ENCODE measurements at places on chromosomes 5 and 9. TPM values are rescaled to one million over a fixed set of nuclear protein-coding genes. Genes with fewer than 3 reads are reported as not detected.

- no peak for DNase-seq
Observed at GRCh38 chr5:132074772-132075718, 1.5 kb downstream of the CSF2 start.

DNA sequence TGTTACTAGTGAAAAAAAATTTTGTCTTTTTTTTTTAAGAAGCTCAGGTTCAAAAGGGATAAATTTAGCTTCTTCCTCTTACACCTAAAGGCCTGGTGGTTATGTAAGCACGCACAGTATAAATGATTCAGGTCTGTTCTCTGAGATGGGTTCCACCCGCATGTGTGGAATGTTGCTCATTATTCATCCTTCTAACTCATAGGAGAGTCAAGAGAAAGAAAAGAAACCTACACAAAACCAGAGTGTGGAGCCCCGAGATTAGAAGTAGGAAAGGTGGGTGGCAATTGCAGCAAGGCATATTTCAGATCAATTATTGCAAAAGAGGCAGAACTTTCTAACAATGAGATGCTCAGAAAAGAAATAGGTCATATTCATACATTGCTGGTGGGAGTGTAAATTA is 13.5 kb downstream of the PLAC8L1 start:
- no peak for DNase-seq

DNA sequence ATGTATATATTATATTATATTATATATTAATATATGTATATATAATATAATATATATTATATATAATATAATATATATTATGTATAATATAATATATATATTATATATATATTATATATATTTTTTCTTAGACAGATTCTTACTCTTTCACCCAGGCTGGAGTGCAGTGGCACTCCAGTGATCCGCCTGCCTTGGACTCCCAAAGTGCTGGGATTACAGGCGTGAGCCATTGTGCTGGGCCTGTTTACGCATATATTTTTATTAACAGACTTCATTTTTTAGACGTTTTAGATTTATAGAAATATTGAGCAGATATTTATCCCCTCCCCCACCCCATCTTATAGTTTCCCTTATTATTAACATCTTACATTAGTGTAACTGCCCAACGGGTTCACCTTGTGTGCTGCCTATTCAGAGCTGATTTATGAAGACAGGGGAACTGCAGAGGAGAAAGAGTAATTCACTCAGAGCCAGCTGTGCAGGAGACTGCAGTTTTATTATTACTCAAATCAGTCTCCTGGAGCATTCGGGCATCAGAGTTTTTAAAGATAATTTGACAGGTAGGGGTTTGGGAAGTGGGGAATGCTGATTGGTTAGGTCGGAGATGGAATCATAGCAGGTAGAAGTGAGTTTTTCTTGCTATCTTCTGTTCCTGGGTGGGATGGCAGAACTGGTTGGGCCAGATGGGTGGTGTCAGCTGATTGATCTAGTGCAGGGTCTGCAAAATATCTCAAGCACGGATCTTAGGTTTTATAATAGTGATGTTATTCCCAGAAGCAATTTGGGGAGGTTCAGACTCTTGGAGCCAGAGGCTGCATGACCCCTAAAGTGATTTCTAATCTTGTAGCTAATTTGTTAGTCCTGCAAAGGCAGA is 93.4 kb downstream of the UNC13B start:
- DNase-seq: no peak

SLC6A19 gene
- total RNA-seq: not detected

GRCh38 chr5:139708877-139709581 is 60.9 kb downstream of the CXXC5 start:
- DNase-seq: peak; percentile 72

NEUROG1 gene
- total RNA-seq: not detected

GRCh38 chr9:130908146-130908877 is 11.7 kb upstream of the QRFP start:
- DNase-seq: no peak

UBE2B gene
- total RNA-seq: 236 TPM

- no peak for DNase-seq
Observed at GRCh38 chr5:148446611-148447010, 62.9 kb downstream of the FBXO38 start.

DNA sequence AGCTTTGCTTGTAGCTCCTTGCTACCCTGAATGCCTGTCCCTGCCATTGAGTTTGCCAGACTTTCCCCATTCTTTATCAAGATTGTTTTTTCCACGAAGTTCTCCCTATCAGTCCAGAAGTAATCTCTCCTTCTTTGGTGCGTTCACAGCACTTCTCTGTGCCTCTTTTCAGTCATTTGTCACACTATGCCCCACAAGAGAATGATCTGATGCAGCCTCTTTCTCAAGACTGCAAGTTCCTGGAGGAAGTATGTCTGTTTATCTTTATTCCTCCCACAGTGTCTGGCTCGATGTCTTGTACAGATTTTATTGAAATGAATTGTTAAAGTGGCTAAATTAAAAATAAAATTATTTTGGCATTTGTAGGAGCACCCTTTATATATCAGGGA is 99.3 kb downstream of the CCDC192 start:
- DNase-seq: no peak

DNA sequence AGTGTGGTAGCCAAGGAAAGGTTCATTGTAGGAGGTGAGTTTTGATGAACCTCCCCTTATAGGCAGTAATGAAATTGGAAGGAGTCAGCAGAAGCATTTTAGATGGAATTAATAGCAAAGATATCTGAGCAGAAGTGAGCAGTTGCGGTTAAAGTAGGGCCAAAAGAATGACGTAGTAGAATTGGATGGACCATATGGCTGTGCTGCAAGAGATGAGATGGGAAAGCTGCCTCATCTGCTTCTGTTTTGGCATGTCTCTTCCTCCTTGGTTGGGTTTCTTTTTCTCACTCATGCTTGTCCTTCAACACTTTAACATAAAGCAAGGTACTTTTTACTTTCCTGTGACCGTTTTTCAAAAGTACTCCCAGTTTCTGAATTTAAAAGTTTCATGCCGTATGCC is 55.8 kb downstream of the AQP7 start:
- no peak for DNase-seq

DNA sequence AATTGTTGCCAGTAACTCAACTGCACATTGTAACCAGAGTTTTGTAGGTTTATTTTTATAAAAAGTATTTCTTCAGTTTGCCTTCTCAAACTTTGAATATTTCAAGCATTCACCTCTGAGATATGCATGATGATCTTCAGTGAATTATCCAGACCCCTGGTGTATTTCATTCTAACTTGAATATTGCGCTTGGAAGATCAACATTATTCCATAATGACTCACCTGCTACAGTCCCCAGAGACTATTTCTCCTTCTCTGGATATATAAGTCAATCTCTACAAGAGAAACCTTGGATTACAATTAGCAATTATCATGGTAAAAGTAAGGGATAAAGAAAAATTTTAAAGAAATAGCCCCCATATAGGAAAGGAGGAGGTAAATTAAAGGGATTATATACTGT is 1041.0 kb downstream of the TLE1 start:
- no peak for DNase-seq

HABP4 gene
- 22.7 TPM for total RNA-seq

DNA sequence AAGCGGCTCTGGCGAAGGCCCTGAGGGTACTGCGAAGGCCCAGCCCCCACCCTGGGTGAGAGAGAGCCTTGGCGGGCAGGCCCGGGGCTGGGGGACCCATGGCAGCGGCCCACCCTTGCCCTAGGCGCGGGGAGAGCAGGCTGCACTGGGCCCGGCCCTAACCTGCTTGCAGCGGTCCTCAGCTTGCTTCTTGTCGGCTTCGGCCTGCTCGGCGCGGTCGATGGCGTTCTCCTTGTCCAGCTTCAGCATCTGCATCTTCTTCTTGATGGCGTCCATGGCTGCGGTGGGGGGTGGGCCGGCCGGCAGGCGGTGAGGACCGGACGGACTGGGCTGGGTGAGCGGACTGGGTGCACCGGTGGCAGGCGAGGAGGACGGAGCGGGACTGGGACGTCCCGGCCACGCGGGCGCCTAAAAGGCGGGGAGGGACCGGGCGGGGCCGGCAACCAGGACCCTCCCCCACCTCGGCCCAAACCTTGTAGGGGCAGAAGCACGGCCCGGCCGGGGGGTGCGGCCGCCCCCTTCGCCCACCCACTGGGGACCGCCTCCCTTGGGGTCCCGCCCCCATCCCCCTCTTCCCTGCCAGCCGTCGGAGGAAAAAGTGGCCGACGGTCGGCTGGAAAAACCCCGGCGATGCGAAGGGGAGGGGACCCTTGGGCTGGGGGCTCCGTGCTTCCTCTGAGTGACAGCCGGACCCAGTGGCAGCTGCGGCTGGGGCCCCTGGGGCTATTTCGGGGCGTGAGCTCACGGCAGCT is at the start of gene TPM2:
Gene TPM2 (minus strand): TSS at position 384 of the 752 bp plus-strand sequence. CDS start 108 bp downstream, at position 276.
- DNase-seq: peak; percentile 91

NUTM2F gene
- total RNA-seq: not detected

DNA sequence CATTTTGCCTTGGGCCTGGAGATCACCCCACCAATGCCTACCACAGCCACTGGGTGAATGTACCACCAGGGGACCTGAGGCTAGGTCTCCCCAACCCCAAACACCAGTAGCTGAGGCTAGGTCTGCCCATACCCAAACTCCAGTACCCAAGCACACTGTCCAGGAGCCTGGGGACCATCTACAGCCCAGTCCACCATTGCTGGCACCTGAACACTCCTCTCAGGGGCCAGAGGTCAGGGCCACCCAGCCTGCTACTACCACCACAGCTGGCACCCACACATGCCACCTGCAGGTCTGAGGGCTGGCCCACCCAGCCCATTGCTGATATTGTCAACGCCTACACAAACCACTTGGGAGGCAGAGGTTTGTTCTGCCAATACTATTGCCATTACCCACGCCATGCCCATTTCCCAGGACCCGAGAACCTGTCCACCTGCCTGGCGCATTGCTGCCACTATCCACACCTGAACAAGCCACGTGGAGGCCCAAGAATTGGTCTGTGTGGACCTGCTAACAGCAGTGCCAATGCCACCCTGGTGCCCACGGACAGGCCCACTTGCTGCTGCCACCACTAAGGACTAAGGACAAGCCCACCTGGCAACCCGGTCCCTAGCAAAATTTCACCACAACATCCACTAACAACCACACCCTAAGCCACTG is 59.2 kb downstream of the ZDHHC21 start:
- DNase-seq: no peak

- DNase-seq: no peak
Observed at GRCh38 chr5:52996979-52997378, 7.8 kb downstream of the ITGA2 start.

FAM169A gene
- total RNA-seq: 3.6 TPM

DNA sequence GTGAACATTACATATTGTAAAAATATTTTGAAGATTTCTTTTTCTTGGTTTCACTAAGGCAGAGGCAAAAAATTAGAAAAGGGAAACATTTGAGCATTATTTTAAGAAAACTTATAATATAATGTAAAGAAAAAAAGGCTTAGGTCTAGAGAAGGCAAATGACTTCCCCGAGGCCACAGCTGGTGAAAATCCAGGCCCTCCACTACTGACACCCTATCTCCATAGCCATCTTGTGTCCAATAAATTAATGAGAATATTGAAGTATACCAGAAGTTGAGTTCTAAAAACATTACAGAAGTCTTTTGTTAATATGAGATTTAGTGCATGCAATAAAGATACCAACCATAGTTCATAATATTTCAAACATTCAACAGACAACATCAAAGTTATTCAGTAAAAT is 459.9 kb upstream of the RORB start:
- no peak for DNase-seq

PCDHA9 gene
- not detected for total RNA-seq

CTXN3 gene
- not detected for total RNA-seq

GRCh38 chr5:28046596-28046995 is 1008.2 kb upstream of the CDH9 start:
- no peak for DNase-seq

GRCh38 chr5:6710070-6710469 is 3.2 kb upstream of the TENT4A start:
- DNase-seq: no peak

- peak; percentile 45 for DNase-seq
Observed at GRCh38 chr5:179796877-179797608, 3.3 kb downstream of the LTC4S start.

DNA sequence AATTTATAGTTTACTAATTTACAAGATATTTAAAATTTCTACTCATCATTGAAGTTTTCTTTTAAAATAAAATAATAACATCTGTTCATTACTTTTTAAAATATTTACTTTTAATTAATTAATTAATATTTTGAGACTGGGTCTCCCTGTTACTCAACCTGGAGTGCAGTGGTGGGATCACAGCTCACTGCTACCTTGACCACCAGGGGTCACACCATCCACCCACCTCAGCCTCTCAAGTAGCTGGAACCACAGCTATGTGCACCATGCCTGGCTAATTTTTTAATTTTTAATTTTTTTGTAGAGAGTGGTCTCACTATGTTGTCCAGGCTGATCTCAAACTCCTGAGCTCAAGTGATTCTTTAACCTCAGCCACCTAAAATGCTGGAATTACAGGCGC is 1013.6 kb downstream of the CDH9 start:
- no peak for DNase-seq

DNA sequence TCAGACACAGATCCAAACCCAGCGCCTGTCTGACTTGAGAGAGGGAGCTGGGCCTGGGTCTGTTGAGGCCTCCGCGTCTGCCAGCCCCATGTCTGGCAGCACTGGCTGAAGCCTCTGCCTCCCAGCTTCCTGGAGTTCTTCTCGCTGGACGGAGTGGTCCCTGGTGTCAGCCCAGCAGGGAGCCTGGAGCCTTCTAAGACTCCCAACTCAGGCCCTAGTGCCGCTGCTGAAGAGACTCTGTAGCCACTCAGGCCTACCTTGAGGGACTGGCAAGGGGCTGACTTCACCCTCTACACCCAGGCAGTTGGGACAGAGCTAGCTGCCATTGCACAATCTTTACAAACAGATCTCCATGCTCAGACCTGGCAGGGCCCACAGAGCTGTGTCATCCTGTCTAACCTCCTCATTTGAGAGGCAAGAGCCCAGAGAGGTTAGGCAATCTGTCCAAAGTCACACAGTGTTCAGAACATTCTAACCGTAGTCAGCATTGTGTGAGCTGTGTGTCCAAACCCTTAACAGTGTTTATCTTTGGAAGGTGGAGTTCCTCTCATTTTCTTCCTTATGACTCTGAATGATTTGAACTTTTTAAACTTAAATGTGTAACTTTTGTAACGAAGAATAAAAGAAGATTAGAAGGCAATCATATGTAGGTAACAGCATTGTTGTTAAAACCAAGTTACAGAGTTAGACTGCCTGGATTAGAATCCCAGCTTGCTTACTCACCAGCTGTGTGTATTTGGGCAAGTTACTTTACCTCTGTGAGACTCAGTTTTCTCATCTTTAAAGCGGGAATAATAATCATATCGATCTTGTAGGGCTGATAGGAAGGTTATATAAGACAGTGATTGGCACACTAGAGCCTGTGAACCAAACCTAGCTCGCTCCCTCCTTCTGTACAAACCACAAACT is 4.6 kb upstream of the DUSP1 start:
- DNase-seq: peak; percentile 71

GARIN3 gene
- not detected for total RNA-seq

GRCh38 chr9:16342246-16343020 is 528.0 kb downstream of the BNC2 start:
- DNase-seq: no peak

All from left ventricle myocardium superior (tissue), 1 donor.